ENCODE measurements at places on chromosomes 5 and 9. TPM values are rescaled to one million over a fixed set of nuclear protein-coding genes. Genes with fewer than 3 reads are reported as not detected.

- no peak for DNase-seq
- H3K27ac ChIP-seq = no peak overlapping the region
- H3K27me3 ChIP-seq = no peaks in the 10 kb centered on the region
- no peak overlapping the region for H3K4me3 ChIP-seq
- no peaks in the 10 kb centered on the region for H3K36me3 ChIP-seq
These were observed 15.1 kb upstream of the CARTPT start for GRCh38 chr5:71703941-71704340.

GRCh38 chr5:77210964-77211690, 647 bp downstream of the PDE8B start:
- H3K4me3 ChIP-seq = peak overlapping the region; percentile 82
- H3K27me3 ChIP-seq = peaks cover 11% of the 10 kb centered on the region
- H3K4me1 ChIP-seq = peaks cover 7% of the 10 kb centered on the region
- DNase-seq = no peak
- H3K27ac ChIP-seq = no peak overlapping the region
- H3K36me3 ChIP-seq = no peaks in the 10 kb centered on the region

DNA sequence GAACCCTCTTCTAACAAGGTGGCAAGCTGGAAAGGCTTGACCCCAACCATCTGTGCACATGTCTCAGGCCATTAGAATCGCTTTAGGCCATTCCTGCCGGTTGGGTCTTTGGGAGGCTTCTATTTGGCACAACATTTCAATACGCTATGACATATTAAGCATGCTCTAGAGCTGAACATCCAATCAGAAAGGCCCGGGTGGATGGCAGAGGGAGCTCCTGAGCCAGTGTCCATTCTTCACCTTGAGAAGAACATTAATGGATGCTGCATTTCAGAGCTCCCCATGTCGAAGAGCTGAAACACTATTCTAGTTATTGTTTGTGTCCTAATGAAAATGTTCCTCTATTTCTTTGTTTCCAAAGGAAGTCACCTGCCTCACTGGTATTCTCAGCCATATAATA, 12.8 kb downstream of the SPATA9 start:
- no peak overlapping the region for H3K4me3 ChIP-seq
- H3K4me1 ChIP-seq = peaks cover 5% of the 10 kb centered on the region
- no peaks in the 10 kb centered on the region for H3K27me3 ChIP-seq

GRCh38 chr9:105157171-105157583, 87.3 kb upstream of the SLC44A1 start:
- H3K4me3 ChIP-seq = no peak overlapping the region
- H3K36me3 ChIP-seq = no peaks in the 10 kb centered on the region
- H3K4me1 ChIP-seq = no peaks in the 10 kb centered on the region
- no peaks in the 10 kb centered on the region for H3K27me3 ChIP-seq
- peak; percentile 86 for DNase-seq
- peak overlapping the region; percentile 40 for H3K27ac ChIP-seq

GRCh38 chr9:21833090-21833801, 30.8 kb downstream of the MTAP start:
- no peaks in the 10 kb centered on the region for H3K36me3 ChIP-seq
- no peak for DNase-seq
- H3K4me3 ChIP-seq = no peak overlapping the region
- H3K4me1 ChIP-seq = no peaks in the 10 kb centered on the region
- H3K27ac ChIP-seq = no peak overlapping the region
- no peaks in the 10 kb centered on the region for H3K27me3 ChIP-seq

DNA sequence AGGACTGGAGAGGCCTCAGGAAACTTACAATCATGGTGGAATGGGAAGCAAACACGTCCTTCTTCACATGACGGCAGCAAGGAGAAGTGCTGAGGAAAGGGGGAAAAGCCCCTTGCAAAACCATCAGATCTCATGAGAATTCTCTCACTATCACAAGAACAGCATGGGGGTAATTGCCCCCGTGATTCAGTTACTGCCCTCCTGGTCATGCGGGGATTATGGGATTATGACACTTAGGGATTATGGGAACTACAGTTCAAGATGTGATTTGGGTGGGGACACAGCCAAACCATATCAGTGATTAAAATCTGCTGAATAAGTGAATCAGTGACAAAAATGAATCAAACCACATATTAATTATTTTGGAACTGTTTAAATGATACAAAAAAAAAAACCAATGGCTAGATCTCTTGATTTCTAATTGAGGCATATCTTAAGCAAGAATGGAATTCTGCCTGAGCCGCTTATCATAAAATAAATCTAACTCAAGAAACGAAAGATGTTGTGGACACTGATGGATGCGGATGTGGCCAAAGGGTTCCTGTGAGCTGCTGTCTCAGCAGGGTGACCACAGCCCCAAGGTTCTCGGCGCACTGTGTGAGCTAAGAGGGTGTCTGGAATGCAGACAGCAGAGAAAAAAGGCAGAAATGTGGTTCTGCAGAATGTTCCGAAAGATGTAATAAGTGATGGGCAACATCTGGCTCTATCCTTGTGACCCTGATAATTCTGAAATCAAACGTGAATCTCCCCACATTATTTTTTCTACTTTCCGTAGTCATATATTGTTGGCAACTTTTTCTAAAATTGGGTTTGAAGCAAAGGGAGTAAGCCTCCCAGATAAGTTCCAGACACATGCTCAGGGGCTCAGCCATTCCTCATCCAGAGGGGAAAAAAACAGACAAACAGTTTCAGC, 107.2 kb upstream of the ICE1 start:
- H3K4me1 ChIP-seq = no peaks in the 10 kb centered on the region
- no peak for DNase-seq
- H3K27ac ChIP-seq = no peak overlapping the region
- H3K36me3 ChIP-seq = no peaks in the 10 kb centered on the region
- H3K4me3 ChIP-seq = no peak overlapping the region
- H3K27me3 ChIP-seq = no peaks in the 10 kb centered on the region

DNA sequence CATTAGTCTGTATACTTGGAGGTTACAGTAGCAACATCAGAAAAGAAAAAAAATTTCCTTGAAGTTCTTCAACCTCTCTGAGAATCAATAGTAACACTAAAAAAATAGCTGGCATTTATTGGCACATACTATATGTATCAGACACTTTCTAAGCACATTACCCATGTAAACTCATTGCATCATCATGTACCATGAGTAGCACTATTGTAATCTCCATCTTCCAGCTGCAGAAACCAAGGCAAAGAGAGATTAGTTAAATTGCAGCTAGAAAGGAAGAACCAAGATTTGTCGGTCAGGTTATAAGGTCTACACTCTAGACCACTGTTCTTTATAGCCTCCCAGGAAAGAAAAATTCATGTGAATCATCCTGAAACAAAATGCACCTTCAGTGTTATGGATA, 31.4 kb upstream of the RAB3C start:
- H3K36me3 ChIP-seq = no peaks in the 10 kb centered on the region
- no peaks in the 10 kb centered on the region for H3K27me3 ChIP-seq
- DNase-seq = no peak
- no peak overlapping the region for H3K4me3 ChIP-seq

GRCh38 chr5:57692582-57693487, 210.2 kb upstream of the ACTBL2 start:
- no peak overlapping the region for H3K4me3 ChIP-seq
- no peaks in the 10 kb centered on the region for H3K36me3 ChIP-seq
- DNase-seq = peak; percentile 93
- H3K27me3 ChIP-seq = no peaks in the 10 kb centered on the region

GRCh38 chr9:132560616-132561202, 21.7 kb upstream of the BARHL1 start:
- DNase-seq = peak; percentile 31
- H3K36me3 ChIP-seq = no peaks in the 10 kb centered on the region
- H3K4me1 ChIP-seq = peaks cover 10% of the 10 kb centered on the region
- H3K27ac ChIP-seq = peak overlapping the region; percentile 55

- DNase-seq = peak; percentile 14
- no peak overlapping the region for H3K27ac ChIP-seq
- H3K4me3 ChIP-seq = peak overlapping the region; percentile 7
- peaks cover 10% of the 10 kb centered on the region for H3K27me3 ChIP-seq
- no peaks in the 10 kb centered on the region for H3K36me3 ChIP-seq
These were observed 814 bp downstream of the KIF12 start for GRCh38 chr9:114098021-114098935.

The RASA1 gene
- 18.8 TPM for total RNA-seq

The AFAP1L1 gene
- 9.8 TPM for total RNA-seq

The GPR151 gene
- total RNA-seq = not detected

The ADAMTS12 gene
- 10.5 TPM for total RNA-seq
